ENCODE measurements at places on chromosomes 1 and 21.

GRCh38 chr1:27872059-27872801 is at the start of gene THEMIS2:
Gene THEMIS2, plus strand, starts transcription at chr1:27872544. Its CDS starts 28 bp downstream, at chr1:27872572.
- DNase-seq = peak; percentile 74

DNA sequence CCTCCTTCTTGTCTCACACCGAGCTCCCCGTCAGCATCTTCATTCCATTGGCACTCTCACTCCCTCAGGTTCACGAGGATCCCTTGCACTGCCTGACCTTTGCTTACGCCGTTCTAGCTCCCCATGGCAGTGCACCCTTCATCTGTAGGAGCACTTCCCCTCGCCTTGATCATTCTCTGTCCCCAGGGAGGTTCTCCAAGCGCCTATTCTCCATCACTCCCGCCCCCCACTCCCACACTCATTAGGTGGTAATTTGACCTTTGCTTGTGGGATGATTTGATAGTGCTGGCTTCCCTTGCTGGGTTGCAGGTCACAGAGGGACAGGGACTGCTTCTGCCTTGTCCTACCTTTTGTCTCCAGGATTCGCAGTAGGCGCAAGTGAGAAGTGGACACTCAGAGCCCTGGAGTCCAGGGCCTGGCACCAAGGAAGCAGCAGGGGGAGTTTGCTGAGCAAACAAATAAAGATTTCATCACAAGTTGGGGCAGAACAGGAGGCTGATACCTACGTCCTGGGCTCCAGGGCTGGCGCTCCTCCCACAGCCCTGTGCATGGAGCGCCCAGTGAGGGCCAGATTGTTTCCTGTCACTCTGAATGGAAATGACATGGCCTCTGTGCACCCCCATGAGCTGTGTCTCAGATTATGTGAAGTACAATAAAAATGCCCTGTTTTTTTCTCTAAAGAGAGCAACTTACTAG is 82.0 kb upstream of the RUNX3 start:
- no peak for DNase-seq

DNA sequence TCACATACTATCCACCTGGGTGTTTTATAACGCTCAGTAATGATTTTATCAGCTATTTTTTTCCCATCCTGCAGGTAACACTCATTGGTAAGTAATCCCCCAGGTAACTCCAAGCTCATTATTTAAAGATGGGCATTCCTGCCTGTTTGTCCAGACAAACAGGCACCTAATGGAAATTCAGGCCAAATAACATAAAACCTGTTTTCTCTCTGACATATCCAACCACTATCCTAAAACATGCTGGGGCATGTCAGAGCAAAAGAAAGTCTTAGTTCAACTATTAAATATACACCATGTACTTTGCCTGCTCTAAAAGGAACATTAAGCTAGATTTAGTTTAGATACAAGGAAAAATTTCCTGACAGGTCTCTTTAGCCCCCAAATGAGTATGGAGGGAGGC is 987.7 kb downstream of the TTLL7 start:
- no peak for DNase-seq

- DNase-seq = no peak
Measured at GRCh38 chr1:194300340-194300739, 1113.9 kb upstream of the B3GALT2 start.

- DNase-seq = no peak
Measured at GRCh38 chr1:102282955-102283354, 286.2 kb upstream of the OLFM3 start.

DNA sequence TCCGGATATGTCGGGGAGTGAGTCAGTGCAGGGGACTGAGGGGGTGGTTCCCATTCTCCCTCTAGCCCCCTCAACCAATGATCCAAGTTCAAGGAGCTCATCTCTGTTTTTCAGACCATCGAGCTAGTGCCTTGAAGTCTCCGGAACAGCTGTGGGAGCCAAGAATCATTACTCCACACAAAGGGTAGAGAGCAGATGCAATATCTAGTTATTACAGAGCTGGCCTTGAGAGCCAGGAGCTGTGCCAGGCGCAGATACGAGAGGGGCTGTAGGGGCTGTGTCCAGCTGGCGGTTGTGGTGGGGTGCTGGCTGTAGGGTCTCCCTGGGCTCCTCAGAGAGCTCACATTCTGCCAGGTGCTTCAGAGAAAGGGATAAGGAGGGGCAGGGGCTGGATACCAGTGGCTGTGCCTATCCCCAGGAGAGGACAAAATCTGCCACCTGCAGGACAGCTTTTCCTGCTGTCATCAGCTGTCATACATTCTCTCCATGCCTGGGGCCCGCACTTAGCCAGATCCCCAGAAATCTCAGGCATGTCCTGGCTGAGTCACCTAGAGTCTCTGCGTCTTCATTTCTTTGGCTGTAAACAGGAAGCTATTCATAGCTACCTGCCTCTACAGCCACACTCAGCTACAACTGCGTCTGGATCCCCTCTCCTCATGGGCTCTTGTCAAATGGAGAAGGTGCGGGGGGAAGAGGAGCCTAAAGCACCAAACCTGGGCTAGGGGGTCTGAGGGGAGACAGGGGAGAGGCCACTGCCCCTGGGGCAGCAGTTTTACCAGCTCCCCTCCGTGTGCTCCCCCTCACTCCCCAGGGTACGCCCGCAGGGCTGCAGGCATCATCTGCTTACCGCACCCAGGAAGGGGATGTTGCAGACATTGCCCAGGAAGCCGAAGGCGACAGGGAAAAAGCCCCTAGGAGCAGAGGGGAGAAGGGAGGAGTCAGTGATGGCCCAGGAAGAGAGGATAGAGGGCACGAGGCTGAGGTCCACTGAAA is 2.4 kb upstream of the KISS1 start:
- DNase-seq = no peak

DNA sequence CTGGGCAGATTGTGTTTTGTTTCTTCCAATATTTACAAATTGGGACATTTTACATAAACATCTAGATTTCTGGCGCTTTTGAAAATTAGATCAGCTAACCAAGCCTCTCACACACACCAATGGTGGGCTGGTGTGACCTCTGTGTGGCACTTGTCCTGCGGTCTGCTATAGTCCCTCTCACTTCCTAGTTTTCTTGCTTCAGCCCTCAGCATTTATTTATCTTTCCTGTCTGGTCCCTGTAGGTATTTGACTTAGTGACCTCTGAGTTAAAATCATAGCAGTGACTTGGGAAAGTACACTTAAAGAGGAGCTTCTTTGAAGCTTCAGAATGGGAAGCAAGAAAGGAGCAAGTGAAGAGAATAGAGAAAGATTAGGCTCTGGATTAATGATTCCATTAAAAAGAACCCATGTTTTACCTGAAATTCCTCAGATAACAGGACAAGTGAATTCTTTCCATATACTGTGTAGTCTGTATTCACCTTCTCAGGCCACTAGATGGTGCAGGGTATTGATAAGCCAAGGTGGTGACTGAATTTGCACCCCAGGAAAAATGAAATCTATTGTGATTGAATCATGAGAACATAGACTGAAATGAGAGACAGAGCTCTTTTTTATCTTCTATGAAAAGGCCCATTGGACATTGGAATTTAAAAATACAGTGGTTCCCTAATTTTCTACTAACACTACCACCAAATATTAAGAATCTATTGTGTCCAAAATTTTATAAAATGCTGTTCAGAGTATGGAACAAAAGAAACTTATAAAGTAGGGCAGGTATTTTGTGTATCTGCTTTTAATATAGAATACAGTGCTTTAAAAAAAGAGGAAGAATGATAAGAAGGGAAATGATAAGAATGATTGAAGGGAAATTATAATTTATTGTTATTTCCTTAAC is 7.1 kb upstream of the DIPK1A start:
- no peak for DNase-seq

GRCh38 chr21:38350684-38351083 is 93.9 kb downstream of the KCNJ15 start:
- no peak for DNase-seq

DNA sequence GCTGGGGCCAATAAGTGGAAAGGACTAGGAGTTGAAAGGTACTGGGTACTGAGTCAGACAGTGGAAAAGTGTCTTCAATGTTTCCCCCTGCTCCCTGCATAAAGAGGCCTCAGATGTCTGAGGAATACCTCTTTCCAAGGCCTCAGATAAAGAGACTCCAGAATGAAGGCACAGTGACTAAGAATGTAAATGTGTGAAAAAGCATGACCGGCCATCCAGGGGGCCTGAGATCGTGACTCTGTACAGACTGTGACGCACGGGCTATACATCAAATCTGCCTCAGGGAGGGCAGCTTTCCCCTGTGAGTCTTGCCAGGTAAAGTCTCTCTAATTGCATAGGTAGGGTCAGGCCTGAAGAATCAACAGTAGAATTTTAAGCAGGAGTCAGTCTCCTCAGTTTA is 1690.5 kb downstream of the KCNT2 start:
- no peak for DNase-seq

- no peak for DNase-seq
Measured at GRCh38 chr1:160794376-160794775, 1.6 kb upstream of the LY9 start.

- DNase-seq = no peak
Measured at GRCh38 chr21:34337741-34338140, 26.1 kb upstream of the KCNE2 start.

DNA sequence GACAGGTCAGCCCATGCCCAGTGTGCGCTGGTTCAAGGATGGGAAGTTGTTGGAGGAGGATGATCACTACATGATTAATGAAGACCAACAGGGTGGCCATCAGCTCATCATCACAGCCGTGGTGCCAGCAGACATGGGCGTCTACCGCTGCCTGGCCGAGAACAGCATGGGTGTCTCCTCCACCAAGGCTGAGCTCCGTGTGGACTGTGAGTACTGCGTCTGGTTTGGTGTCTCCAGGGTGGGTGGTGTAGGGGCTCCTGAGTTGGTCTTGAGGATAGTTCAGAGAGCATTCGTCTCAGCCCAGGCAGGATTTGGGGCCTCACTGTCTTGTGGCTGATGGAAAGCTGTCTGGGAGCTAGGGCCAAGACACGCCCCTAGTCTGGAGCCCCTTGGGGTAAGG is 83.2 kb downstream of the TRIM11 start:
- no peak for DNase-seq

GRCh38 chr1:201374364-201374763 is 3.1 kb downstream of the TNNT2 start:
- DNase-seq = no peak

GRCh38 chr1:34436836-34437235 is 260.1 kb downstream of the C1orf94 start:
- DNase-seq = no peak

DNA sequence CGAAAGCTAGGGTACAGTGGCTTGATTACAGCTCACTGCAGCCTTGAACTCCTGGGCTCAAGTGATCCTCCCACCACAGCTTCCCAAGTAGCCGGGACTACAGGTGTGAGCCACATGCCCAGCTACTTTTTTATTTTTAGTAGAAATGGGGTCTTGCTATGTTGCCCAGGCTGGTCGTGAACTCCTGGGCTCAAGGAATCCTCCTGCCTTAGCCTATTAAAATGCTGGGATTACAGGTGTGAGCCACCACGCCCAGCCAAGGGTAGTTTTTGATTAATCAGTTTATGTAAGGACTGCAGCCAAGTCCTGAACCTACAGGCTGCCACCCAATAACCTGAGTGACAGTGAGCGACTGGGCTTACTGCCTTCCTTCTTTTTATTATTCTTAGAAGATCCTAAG is 88.3 kb downstream of the PIK3R3 start:
- no peak for DNase-seq

DNA sequence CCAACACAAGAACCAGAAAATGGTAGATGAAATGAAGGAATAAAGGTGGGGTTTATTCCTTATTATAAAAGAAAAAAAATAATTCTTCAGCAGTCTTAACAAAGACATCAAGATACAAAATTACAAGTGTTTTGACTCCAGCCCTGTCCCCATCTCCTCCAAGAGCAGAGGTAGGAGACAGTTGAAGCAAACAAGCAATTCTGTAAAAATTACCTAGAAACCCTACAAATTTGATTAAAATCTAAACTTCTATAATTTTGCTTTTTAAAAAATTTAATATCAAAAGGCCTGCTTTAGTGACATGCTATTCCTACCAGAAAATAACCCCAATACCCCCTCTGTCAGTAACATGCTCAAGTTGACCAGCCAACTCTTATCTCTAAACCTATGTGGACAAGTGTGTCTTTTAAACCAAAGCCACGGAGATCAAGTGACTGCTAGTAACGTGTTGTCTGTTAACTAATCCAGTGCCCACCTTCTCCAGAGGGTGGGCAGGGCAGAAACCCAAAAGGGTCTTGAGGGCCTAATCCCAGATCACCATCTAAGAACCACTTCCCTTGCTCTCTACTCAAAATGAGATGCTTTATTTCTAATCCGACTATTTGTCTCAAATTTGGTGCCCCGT is 8.4 kb downstream of the GLUL start:
- no peak for DNase-seq

DNA sequence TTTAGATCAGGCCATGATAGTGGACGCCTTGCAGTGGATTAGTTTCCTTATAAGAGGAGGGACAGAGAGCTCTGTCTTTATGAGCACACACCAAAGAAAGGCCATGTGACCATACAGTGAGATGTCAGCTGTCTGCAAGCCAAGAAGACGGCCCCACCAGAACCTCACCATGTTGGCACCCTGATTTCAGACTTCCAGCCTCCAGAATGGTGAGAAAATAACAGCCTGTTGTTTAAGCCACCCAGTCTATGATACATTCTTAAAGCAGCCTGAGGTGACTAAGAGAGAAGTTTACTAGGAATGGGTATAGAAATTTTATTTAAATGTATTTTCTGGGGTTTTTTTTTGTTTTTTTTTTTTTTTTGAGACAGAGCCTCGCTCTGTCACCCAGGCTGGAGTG is 29.5 kb downstream of the L1TD1 start:
- DNase-seq = no peak

- DNase-seq = no peak
Measured at GRCh38 chr1:17687145-17687544, 68.0 kb upstream of the ACTL8 start.

- no peak for DNase-seq
Measured at GRCh38 chr1:164742745-164743144, 183.8 kb downstream of the PBX1 start.

- DNase-seq = peak; percentile 40
Measured at GRCh38 chr1:112803906-112804762, 89.0 kb upstream of the PPM1J start.

GRCh38 chr21:34567604-34568155 is 47.2 kb downstream of the RCAN1 start:
- no peak for DNase-seq

DNA sequence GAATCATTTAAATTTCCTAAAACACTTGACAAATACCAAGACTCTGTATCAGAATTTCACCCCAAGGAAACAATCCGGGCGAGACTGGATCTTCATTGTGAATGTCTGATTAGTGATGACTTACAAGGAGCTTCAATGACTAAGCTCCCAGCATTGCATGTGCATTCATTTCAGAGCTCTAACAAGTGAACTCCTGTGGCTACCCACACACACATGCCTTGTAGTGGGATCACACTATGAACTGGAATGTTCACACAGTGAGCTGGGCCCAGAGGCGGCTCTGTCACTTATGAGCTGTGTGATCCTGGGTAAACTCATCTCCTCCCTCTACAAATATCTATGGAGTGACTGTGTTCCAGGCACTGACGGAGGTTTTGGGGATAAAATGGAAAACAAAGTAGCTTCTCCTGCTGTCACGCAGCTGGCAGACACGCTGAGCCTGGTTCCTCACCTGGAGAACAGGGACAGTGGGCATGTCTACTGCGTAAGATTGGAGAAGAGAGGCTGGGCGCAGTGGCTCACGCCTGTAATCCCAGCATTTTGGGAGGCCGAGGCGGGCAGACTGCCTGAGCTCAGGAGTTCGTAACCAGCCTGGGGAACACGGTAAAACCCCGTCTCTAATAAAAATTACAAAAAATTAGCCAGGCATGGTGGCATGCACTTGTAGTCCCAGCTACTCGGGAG is 56.9 kb downstream of the CLSTN1 start:
- DNase-seq = no peak

All from activated CD4-positive, alpha-beta T cell treated with anti-CD3 and anti-CD28 coated beads for 24 hours (primary cell).